ENCODE measurements at places on chromosomes 1 and 21.
A peak's percentile ranks its signal among the peaks of the same experiment; 100 is the strongest.

DNA sequence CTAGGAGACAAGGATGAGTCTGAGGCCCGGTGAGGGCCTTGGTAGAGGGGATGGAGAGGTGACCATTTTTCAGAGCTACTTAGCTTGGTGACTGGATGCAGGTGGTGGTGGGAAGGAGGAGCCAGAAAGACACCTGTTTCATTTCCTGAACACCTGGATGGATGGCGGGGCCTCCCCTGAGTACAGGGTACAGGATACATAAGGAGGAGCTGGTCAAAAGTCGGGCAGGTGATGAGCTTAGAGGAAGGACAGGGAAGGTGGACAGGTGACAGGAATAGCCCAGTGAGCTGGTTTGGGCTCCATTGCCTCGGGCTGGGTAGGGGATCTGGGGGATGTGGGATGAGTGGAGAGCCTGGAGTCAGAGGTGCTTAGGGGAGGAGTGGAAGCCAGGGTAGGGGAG lies 6.3 kb downstream of the FAAH start:
- ATAC-seq, result no peak

DNA sequence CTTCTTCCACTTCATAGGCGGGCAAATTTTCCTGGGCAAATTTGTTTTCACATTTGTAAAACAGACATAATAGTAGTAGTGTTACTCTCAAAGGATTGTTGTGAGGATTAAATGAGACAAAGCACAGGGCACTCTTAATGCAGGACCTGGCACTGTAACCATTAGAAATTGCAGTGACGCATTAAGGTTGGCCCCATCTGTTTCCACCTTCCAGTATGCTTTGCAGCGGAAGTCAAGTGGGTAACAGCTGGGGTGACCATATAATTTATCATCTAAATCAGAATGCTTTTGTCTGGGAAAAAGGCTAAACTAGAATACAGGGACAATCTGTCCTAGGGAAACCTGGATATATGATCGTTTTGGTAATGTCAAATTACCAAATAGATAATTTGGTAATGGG lies 132.5 kb upstream of the CACHD1 start:
- ATAC-seq, result peak; percentile 42

- peak; percentile 81 for ATAC-seq
These were observed 746 bp downstream of the MACF1 start for GRCh38 chr1:39205102-39205780.

- ATAC-seq, result no peak
These were observed 97.9 kb upstream of the KIF26B start for GRCh38 chr1:245056913-245057312.

DNA sequence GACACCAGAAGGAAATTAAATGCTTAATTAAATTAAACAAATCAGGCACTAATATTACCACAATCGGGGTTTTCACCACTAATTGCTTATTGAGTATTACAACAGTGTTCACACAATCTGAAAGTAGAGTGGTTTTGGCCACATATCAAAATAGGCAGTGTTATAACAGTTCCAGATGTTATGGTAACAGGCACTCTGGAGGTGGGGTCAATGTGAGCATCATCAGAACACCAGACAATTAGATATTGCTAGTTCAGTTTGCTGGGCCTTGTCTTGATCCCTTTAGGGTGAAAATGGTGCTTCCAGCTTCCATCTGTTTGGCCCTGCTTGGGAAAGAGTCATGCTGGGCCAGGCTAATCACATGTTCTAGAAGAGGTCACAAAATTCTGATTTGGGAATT lies 14.5 kb upstream of the DDAH1 start:
- ATAC-seq, result no peak

- peak; percentile 49 for ATAC-seq
These were observed 24.4 kb upstream of the TMEM54 start for GRCh38 chr1:32925403-32926162.

GRCh38 chr1:33350611-33351280 lies 29.8 kb upstream of the A3GALT2 start:
- no peak for ATAC-seq

- no peak for ATAC-seq
These were observed 31.0 kb upstream of the BEND5 start for GRCh38 chr1:48807554-48808260.

DNA sequence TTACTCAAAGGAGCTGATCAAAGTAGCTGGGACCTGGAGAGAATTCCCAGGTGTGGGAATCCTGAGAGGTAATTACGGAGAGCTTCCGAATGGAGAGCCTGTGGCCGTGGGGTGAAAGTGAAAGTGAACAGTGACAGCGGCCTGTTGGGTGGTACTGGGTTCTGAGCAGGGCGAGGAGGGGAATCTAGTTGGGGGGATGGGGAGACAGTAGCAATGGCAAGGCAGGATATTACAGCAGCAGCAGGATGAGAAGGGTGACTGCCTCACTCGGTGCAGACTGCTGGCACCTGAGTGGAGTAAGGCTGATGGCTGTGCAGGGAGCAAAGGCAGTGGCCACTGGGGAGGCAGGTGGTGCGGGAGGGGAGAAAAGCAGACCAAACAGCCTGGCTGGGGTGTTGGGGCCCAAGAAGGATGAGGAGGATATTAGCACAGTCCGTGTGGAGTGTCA lies 70.3 kb upstream of the PRDX6 start:
- no peak for ATAC-seq

DNA sequence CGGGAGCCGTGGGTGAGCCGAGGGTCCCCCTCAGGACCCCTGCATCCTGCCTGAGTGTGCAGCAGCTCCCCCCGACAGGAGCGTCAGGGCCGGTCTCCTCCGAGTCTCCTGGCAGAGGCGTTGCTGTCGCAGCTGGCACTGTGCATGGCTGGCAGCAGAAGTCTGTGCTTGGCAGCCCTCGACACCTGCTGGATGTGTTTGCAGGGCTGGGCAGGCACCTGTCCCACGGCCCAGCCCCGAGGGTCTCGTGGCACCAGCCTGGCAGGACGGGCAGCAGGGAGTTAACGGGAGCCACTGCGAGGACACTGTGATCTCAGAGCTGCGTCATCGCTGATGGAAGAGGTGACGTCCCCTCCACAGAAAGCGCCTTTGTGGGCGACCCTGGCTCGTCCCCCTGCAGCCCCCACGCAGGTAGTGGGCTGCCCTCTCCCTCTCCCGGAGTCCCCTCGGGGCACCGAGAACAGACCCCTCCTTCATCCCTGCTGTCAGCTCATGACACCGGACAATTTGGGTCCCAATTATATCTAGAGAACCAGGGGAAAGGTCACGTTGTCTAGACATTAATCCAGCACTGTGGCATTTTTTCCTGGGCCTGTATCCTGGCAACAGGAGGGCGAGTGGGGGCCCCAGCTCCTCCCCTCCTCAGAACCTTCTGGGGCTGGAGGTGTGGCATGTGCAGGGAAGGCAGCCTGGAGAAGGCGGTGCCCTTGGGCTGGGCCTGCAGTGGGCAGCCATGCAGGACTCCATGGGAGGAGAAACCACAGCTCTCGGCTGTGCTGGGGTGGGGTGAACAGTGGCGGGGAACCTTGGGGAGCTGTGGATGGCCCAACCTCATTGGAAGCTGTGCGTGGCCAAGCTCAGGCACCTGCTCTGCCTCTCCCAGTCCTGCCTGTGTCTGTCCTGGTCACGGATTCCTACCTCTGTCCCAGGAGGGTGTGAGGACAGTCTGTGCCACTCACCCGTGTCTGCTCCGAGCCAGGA lies 15.4 kb downstream of the COL18A1 start:
- ATAC-seq, result peak; percentile 93

DNA sequence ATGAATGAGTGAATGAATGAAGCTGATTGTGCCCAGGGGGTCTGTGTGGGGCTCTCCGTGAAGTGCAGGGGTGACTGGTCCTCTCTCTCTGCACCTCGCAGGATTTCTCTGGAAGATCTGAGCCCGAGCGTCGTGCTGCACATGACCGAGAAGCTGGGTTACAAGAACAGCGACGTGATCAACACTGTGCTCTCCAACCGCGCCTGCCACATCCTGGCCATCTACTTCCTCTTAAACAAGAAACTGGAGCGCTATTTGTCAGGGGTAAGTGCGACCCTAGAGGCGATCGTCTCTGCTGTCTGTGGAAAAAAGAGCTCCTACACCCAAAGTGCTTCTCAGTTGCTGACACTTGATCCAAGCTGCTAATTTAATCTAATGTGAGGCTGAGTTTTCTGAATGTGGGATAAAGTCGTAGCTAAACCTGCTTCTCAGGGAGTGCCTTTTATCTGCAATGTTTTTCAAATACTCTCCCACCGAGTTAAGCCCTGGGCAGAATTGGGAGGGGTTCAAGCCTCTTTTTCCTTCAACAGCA lies 101.7 kb downstream of the HUNK start:
- no peak for ATAC-seq

DNA sequence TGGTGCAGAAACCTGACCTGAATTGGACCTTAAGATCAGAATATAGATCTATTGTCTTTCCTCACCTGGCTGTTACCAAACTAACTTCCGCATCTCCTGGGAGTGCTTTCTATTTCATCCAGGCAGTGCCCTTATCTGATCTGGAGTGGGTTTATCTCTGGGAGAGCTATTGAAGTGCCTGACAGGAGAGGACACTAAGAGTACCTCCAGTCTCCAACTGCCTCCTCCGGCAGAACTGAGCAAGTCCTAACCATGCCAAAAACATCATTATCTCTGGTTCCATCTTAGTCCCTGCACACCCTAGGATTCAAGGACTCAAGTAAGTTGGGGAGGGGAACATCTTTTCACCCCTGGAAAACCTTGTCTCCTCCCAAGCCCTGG lies 12.4 kb upstream of the KCNJ15 start:
- no peak for ATAC-seq

GRCh38 chr1:203176273-203177035 lies 828 bp upstream of the MYBPH start:
- ATAC-seq, result no peak

GRCh38 chr1:181398544-181398943 lies 84.8 kb upstream of the CACNA1E start:
- ATAC-seq, result no peak

DNA sequence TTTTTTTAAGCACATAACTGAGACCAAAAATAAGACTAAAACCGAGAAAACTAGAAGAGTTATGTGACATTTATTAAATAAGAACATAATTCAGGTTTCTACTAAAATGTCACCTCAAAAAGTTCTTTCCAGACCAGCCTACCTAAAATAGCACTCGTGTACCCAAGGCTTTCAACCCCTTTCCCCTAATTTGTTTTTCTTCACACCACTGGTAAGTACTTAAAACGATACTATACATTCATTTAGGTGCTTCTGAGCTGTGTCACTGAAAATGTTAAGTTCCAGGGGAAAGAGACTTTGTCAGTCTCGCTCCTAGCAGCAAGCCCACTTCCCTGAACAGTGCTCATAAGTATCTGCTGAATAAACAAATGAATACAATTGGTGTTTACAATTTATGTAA lies 6.8 kb downstream of the RRAGC start:
- no peak for ATAC-seq
